Activated T-cell treated with anti-CD3 and anti-CD28 coated beads for 1 hour (primary cell): ENCODE measurements at places on chromosomes 13 and 19.

DNA sequence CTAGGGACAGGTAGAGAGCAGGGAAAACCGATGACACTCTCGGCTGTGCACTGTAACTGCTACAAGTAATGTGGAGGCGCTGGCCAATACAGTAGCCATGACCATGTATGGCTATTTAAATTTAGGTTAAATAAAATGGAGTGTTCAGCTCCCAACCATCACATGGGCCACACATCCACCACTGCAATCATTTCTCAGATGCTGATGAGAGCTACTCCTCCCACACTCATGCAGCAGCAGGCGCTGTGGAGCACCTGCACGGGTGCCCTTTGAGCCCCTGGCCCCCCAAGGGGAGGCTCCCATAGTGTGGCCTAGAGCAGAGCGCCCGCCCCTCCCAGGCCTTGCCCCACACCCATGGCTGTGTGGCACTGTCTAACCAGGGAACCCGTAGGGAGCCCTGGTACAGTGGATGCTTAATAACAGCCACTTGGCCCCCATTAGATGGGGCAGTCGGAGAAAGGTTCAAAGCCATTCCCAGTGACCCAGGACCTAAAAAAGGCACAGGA is 6.0 kb downstream of the ACP4 start:
- DNase-seq: no peak

- DNase-seq: no peak
Observed at GRCh38 chr13:97932647-97933046, 20.8 kb upstream of the IPO5 start.

DNA sequence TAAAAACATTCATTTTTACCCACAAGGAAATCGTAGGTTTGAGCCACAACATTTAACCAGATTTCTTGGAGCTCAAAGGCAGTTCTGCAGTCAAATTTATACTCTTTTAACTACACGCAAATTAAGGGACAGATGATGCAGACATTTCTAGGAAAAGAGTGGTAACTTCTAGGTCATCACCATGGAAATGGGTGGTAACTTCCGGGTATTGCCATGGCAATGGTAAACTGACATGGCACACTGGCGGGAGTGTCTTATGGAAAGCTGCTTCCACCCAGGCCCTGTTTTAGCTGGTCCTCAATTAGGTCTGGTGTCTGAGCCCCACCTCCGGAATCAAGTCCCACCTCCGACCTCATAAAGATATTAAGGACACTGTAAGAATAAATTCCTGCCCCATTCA is 10.4 kb upstream of the LYPD5 start:
- DNase-seq: no peak

DNA sequence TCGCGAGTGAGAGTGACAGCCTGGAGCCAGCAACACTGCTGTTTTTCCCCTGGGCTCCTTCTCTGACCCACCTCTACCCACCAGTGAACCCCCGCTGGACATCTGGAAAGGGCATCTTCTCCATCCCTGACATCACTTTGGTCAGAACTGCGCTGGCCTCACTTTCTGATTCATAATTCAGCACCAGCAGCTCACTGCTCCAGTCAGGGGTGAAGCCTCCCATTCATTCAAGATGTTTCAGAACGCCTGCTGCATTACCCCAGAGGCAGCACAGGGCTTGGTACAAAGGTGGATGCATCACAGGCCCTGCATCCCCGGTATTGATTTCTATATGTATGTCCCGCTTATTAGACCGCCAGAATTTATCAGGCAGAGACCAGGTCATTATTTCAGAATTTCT is 182.8 kb upstream of the TSHZ3 start:
- no peak for DNase-seq
